CD4-positive, alpha-beta T cell treated with Interleukin-2 at 100 ng/mL for 4 hours (primary cell): ENCODE measurements at places on chromosomes 6 and 20.
A peak's percentile ranks its signal among the peaks of the same experiment; 100 is the strongest.

- no peak for DNase-seq
Observed at GRCh38 chr20:19213946-19214490, 1.6 kb downstream of the SLC24A3 start.

DNA sequence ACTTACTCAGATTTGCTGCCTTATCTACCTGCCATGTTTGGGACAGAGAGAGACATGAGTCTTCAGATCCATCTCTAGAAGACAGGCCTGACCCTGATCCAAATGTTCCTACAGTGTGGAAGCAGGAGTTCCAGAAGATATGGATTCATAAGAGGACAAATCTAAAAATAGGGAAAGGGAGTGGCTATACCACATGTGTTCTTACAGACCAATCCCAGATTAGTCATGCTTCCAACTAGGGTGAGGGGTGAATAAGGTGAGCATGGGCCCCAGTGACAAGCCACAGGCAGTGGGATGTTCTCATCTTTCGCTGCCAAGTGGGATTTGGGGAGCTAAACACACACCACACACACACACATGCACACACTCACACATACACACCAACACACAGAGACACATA is 670.7 kb upstream of the CITED2 start:
- DNase-seq: no peak

GRCh38 chr6:44000164-44000842 is 126.9 kb downstream of the MRPL14 start:
- DNase-seq: no peak

- DNase-seq: no peak
Observed at GRCh38 chr20:23626040-23626620, 11.6 kb downstream of the CST3 start.

DNA sequence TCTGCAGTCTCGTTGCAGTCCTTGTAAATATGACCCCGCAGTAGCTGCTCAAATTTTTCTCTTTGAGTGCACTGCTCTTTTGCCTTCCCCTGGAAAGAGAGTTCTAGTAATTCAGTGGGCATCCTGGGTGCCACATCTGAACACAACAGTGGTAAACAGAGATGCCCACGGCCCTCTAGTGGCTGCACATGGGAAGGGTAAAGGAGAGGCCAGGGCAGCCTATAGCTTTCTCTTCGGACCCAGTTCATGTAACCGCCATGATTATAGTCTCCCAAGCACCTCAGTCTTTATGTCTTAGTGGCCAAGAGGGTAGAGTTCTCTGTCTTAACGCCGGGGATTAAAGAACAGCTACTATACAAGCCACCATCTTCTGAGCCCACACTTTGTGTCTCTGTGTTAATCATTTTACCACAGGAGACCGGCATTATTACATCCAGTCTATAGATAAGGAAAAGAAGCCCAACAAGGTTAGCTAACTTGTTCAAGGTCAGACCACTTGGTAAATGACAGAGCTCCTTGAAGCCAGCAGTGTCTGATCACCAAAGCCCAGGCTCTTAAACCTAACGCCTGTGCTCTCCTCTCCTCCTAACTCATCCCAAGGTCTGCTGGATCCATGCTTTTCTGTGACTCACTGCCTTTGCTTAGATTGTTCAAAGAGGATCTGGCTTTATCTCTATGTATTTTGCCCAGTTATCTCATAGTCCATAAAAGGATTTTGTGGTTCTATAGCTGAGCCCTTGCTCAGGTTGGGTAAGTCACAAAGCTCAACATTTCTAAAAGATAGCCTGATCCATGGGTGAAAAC is 81.8 kb downstream of the ISM1 start:
- peak; percentile 40 for DNase-seq
